ENCODE measurements at places on chromosomes 1 and 21.

- no peak for DNase-seq
These were observed 3.1 kb upstream of the ADGRB2 start for GRCh38 chr1:31767225-31767624.

DNA sequence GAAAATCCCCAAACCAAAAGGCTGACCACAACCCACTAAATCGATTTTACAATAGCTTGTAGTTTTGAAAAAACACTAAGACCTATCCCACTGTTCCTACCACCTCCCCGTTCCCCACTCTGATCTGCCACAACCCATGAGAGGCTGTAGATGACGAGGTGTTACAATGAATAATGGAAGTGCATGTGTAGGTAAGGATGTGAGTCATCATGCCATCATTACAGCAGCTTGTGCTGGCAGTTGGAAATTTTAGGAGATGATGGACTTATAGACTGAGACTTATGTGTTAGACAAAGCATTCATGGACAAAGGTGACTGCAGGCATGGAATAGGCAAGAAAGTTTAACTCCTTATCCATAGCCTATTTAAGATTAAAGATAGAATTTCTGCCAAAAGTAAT, 184.7 kb upstream of the CACYBP start:
- no peak for DNase-seq

DNA sequence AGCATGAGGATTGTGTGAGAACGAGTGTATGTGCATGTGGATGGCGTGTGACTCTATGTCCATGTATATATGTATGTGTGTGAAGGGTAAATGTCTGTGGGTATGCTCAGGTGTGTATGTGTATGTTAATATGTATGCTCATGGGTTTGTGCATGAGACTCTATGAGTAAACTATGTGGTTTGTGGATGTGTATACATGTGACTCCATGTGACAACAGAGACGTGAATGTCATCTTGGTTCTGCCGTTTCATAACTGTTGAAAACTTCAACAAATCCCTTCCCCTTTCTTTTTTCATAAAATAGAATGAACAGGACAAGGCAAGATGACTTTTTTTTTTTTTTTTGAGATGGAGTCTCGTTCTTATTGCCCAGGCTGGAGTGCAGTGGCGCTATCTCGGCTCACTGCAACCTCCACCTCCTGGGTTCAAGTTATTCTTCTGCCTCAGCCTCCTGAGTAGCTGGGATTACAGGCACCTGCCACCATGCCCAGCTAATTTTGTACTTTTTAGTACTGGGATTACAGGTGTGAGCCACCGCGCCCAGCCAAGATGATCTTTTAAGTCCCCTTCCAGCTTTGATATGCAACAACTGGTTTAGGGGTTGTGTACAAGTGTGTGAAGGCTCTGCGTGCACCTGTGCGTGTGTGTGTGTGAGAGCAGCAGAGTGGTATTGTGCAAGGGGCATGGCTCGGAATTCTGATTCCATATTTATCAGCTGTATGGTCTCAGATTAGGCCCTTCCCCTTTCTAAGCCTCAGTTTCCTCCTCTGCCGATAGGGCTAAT, 106.3 kb downstream of the EBNA1BP2 start:
- DNase-seq = peak; percentile 70

GRCh38 chr1:226939438-226940028, 561 bp upstream of the COQ8A start:
- DNase-seq = peak; percentile 63

DNA sequence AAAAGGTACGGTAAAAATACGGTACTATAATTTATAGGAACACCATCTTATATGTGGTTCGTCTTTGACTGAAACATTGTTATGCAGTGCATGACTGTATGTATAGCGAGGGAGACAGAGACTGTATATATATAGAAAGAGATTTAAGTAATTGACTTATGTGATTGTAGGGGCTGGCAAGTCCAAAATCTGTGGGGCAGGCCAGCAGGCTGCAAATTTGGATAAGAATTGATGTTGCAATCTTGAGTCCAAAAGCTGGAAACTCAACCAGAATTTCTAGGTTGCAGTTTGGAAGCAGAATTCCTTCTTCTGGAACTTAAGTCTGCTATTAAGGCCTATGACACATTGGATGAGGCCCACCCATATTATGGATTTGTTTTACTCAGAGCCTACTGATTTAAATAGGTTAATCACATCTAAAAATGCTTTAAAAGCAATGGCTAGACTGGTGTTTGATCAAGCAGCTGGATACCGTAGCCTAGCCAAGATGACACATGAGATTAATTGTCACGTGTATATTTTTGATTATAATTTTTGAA, 42.0 kb downstream of the LAMC1 start:
- no peak for DNase-seq

DNA sequence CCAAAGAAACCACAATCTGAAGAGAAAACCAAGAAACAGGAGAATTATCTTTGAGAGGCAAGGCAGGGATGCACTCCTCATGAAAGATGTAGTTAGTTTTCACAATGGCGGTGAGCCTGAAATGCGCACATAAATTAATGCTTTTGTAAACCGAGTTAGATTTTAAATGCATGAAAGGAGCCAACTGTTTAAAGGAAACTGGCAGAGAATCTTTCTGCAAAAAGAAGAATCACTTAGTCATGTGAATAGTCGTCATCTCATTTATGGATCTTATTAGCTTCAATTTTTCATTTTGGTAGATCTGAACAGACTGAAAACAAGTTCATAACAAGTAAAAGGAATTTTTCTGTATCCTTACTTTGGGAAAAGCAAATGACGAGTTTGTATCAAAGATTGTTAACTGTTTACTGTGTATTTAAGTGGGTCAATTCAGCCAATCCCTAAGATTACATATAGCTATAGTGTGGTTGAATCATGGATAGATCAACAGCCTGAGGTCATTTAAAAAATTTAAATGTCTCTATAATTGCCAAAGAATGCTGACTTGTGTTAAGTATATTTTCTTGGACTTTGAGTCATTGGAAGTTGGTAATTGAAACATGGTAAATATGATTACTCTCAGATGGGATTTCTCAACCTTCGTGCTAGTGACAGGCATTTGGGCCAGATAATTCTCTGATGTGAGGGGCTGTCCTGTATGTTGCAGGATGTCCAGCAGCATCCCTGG, 226.6 kb upstream of the KAZN start:
- no peak for DNase-seq

- DNase-seq = no peak
These were observed 68.7 kb downstream of the HIVEP3 start for GRCh38 chr1:41850029-41850428.

DNA sequence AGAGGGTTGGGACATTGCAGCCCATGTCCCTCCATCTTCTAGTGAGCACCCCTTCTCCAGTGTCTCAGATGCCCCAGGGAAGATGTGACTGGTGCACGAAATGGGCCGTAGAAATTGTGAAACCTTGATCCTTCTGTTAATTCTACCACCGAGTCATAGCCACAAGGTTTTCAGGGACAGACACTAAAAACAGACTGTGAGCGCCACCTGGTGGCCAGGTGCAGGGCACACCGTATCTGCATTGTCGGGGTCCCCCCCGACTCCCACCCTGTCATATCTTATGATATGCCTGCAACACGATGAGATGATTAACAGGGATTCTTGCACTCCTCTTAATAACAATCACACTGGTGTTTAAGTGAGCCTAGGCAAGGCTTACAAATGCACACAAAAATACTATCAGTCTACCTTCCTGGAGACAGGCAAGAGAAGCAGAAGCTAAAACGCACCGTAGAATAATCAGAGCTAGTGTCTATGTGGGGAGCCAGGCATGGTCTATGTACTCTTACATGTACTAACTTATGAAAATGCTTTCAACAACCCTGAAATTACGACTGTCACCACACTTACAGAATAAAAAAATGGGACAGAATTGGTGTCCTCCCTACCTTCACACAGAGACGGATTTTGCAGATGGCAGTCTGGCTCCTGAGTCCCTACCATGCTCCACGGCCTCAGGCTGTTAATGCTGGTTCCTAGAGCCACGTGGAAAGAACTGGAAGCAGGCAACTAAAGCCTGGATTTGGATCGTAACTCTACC, 57.9 kb downstream of the FHAD1 start:
- DNase-seq = peak; percentile 81

DNA sequence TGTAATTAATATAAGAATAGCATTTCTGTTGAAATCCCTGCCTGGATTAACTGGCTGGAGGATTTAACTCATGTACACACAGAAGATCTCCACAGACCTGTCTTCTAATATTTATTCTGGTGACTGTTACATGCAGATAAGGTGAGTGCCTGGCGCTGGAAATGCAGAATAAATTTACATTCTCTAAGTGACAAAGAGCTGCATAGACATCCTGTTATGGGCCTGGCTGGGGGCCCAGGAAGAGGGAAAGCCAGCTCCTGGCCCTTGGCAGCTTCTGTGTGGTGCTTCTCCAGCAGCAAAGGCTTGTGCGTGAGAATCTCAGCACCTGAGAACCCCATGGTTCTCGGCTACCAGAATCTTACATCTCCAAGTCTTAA, 446.6 kb downstream of the PTPRU start:
- no peak for DNase-seq

DNA sequence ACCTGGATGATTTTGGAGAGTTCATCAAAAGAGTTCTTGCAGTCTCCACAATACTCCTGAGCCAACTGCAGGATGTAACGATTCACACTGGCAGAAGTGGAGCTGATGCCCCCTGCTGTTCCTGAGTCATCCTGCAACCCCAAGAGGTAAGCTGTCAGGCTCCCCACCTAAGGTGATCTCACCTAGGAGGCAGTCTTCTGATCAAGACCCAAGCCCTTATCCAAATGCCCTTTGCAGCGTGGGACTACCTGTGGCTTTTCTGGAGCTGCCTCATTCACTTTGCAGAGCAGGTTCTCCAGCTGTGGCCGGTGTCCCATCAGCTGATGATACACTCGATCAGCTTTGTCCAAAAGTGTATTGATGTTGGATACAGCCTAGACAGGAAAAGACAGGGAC, 96.4 kb downstream of the UBR4 start:
- no peak for DNase-seq

DNA sequence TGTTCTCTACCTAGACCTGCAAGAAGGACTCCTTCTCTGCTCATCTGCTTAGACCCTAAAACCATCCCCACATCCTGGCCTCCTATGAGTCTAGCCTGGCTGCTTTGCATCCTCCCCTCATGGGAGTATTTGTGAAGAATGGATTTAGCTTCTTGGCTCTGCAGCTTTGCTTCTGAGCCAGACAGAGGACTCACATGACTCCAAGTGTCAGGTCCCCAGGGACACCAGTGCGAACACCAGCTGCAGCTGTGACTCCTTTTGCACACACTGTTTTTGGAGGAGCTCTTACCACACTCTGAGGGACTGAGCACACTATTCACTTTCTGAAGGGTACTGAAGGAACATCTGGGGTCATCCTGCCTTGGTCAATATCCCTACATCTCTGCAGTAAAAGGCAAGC, 131.8 kb upstream of the SGIP1 start:
- DNase-seq = no peak

GRCh38 chr1:38084700-38085099, 38.1 kb upstream of the POU3F1 start:
- DNase-seq = no peak

DNA sequence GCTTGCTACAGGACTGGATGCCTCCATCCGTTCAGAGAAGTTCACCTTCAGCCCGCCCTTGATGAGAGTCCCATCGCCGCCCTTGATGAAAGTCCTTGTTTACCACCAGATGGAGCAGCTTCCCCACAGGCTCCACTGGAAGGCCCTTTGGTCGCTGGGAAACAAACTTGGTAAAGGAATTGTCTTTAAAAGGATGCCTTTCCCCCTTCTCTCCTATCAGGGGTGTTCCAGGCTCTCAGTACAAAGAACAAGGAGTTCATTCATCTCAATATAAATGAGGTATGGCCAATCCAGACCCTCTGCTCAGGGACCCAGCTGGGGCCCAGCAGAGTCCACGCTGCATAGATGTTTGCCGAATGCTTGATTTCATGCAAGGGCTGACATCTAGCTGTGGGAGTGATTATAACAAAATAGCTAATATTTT, 50.8 kb downstream of the CAPN9 start:
- peak; percentile 25 for DNase-seq

DNA sequence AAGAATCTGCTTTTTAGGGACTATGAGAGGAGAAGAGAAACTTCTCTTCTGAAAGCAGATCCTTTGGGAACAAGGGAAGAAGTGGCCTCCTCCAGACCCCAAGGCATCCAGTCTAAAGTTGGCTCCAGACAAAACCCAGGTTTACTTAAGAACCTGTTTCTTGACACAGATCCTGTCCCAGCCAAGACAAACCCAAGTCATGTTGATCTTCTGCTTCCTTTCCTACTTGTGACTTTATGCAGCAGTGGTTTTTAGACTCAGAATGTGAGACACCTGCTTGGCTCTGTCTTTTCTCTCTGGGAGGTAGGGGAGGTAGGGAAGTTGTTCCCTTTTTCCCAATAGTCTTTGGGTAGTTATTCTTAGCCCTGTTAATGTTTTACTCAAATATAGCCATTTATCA, 38.3 kb downstream of the ELAPOR1 start:
- no peak for DNase-seq

- DNase-seq = no peak
These were observed 667 bp downstream of the ZDHHC18 start for GRCh38 chr1:26827106-26827604.

DNA sequence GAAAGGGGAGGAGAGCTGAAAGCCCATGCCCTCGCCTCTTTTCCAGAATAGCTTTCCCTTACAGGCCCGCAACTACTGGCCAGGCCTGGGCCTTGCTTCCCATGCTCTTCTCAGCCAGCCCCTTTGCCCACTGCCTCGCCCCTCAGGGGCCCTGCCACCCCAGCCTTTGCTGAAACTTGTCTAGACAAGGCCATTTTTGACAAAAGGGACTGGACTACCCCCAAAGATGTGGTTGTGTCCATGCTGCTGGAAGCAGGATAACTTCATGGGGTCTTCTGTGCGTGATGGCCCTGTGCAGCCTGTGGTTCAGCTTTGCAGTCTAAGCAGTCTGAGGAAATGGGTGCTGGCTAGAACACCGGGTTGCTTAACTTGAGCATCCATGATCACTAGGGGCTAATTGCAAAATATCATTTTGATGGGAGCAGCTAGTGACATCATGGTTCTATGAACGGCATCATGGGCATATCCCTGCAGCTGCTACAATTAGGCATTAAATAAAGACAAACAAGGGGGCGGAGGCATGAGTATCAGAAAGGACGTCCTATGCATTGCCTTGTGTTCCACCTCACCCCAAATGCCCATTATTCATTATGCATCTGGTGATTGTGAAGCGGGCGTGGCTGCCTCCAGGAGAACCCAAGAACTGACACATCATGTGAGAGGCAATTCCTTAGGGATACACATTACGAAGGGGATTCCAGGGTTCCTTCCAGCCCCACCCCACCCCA, 36.8 kb downstream of the NTPCR start:
- no peak for DNase-seq

DNA sequence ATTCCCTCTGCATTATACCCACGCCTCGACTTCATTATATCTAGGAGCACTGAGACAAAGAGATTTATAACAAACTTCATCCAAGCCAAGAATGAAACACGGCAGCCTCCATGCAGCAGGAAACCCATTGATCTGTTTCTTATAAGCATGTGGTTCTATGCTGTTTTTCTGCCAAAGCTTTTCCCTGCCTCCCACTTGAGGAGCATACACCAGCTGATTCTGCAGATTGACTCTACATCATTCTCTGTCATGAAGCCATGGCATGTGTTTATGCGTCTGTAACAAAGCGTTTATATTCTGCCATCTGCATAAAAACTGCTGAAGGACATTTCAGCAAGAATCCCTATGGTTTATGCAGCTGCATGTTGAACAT, 102.0 kb downstream of the CYYR1 start:
- no peak for DNase-seq

GRCh38 chr1:168110896-168111545, 25.7 kb downstream of the GPR161 start:
- peak; percentile 75 for DNase-seq
